Activated CD4-positive, alpha-beta memory T cell treated with anti-CD3 and anti-CD28 coated beads for 36 hours (primary cell): ENCODE measurements at places on chromosomes 3 and 15. TPM values are rescaled to one million over a fixed set of nuclear protein-coding genes. Genes with fewer than 3 reads are reported as not detected.

- DNase-seq = no peak
Measured at GRCh38 chr3:101325393-101326134, 5.2 kb upstream of the IMPG2 start.

The KIF7 gene
- 0.92 TPM for total RNA-seq

The MEGF11 gene
- not detected for total RNA-seq

DNA sequence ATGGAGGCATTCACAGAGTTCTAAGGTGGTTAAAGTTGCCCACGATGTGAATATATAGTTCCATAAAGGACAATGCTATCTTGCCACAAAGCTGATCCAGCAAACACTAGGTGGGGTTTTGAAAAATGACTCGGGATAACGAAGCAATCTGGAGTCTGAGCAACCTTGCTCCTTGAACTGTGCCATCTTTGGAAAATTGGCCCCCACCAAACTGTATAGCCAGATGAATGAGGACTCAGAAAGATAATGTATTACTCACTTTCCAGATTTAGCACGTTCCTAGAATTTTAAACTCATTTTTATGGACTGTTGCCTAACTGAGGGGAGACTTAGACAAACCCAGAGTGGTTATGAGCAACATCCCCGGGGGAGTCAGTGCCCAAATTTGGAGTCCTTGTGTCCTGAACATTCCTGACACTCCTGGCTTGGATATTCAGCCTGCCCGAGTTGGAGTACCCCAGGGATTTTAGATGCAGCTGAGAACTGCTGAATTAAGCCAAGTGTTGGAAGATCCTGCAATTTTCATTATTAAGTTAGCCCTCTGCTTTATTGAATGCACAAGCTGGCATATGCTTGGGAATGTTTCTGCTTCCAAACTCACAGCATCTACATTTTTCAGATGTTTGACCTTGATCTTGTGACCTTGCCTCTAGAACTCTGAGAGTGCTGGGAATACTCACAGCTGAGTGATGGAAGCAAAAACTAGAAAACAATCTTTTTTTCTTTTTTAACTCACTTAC lies 8.8 kb upstream of the MAGI1 start:
- DNase-seq = no peak

The PARP15 gene
- 11.0 TPM for total RNA-seq
